ENCODE measurements at places on chromosomes 4 and X.

GRCh38 chr4:169410839-169411770 is 140.3 kb upstream of the SH3RF1 start:
- DNase-seq: peak; percentile 34

GRCh38 chr4:162506253-162506652 is 342.5 kb upstream of the FSTL5 start:
- DNase-seq: no peak

DNA sequence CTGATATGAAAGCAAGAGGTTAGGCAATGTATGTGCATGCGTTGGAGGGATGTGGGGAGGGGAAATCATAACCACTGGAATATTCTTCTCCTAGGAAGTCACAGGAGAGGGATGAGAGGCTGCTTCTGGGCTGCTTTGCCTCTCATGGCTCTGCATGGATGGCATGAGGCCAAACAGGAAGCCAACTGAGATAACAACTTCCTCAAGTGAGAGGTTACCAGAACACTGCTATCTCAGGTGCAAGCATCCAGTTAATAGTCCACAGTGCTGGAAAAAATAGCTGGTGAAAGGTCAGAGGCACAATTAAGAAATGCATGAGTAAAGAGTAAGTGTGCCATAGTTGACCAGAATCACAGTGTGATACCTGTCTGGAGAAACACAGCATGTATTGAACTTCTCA is 113.3 kb downstream of the ELOVL6 start:
- DNase-seq: no peak

- DNase-seq: no peak
Measured at GRCh38 chr4:141140391-141141200, 7.3 kb upstream of the RNF150 start.

DNA sequence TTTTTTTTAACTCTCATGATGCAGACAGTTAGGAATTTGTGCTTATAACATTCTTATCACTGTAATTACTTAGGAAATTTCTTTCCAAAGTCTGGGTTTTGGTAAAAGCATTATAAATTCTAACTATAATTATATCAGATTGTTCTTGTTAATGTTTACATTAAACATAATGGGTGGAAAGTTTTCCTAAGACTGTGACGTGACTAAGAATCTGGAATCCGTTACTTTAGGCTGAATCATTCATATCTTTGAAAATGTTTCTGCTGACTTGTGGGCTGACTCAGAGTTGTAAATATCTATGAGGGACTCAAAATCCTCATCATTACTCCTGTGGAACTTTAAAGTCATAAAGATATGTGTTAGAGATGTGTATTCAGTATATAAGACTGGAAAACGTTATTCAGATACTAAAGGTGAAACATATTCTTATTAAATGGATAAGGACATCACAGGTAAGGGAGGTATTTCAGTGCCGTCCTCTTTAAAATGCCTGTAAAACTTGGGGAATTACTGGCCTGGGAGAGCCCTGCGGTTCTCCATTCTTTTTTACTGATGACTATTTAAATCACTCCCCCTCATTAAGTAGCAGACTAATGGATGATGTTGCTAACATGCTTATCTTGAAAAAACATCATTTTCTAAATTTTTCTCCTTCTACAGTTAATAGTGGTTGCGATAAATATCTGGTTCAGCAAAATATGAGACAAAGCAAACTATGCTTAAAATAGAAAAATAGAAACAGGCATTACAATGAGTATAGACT is 159.0 kb downstream of the DCLK2 start:
- DNase-seq: no peak

- no peak for DNase-seq
Measured at GRCh38 chrX:119625843-119626242, 19.6 kb upstream of the NKRF start.

DNA sequence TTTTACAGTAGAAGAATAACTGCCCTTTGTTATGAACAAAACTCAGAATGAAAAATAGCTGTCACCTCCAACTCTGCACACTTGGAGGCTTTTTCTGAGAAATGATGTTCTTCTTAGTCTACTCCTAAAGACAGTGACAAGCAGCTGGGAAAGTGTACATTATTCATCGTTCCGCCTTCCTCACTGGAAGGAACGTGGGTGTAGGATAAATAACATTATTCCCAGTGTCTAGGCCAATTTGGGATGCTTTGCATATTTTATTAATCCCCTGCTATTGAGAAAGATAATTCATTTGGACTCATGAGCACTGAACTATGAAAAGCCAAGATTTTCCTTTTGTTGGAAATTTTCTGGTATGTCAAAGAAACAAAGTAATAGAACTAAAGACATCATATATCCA is 87.8 kb downstream of the VCX2 start:
- DNase-seq: no peak

GRCh38 chrX:105552395-105552794 is 269.9 kb upstream of the NRK start:
- DNase-seq: no peak

DNA sequence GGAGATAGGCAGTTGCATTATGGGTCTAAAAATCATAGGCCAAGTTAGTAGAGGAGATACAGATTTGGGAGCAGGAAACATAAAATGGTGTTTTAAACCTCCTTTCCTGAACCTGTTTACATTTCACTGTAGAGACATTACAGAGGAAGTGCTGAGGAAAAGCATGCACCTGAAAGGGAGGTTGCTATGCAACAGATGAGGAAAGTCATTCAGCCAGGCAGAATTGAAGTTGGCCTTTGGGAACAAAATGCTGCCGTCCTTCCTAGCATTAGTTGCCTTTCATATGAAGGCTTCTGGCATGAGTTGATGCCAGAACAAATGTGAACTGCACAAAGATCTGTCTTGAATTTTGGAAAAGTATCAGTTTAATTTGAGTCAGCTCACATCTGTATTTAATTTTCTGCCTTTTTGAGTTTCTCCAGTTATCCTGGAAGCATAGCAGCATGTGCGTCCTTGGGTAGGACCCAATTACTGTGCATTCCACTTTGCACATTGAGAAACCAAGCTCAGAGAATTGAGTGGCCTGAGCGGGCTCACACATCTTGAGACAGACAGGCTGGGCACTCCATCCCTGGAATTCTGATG is 38.2 kb downstream of the MAGED1 start:
- no peak for DNase-seq

GRCh38 chr4:172173206-172173605 is 360.0 kb downstream of the GALNTL6 start:
- DNase-seq: no peak

DNA sequence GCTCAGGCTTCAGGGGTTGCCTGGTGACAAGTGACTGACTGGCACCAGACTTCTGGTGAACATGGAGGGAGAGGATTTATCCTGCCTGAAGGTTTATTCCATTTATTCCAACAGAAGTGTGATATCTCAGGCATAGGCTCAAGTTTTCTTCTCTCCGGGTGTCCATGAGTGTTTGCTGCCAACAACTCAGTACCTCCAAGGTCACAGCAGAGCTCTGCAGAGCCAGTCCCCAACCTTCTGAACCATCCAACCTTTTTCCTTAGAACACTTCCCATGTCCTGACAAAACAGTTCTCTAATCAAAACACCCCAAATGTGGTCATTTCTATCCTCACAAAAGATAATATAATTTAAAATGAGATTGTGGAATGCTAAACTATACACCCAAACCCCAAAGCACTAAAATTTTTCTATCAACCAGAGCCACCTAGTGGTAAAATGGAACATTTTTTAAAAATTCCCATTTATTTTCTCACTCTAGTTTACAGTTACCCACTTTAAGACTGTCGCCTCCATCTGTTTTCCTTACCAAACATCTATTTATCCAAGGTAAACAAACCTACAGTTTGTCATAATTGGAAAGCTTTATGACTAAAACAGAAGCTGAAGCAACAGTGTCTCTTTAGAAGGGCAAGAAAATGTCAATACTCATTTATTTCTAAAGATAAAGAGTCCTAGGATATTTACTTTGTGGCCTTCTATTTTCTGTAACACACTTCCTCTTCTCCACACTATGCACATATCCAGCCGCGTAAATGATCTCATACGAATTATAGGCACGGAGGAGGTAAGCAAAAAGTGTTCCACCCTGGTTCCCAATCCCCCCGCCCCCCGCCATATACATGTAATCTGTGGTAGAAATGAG is 39.5 kb downstream of the TMEM154 start:
- DNase-seq: no peak

DNA sequence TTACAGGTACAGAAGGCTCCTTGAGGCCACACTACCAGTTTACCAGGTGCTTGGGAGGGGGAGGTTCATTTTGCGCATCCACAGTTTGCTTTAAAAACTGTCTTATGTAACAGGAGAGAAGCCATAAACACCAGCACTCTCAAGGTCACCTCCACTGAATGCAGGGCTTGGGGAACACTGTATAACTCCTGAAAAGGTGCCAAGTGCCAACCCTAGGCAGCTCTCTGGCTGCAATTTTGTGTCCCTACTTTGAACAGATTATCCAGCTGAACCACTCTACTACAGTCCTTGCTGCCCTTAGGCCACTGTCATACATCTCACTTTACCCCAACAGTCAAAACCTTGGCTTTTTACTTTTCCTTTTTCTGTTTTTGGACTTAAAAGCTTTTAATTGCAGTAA is 507.9 kb downstream of the SMARCA1 start:
- DNase-seq: no peak

DNA sequence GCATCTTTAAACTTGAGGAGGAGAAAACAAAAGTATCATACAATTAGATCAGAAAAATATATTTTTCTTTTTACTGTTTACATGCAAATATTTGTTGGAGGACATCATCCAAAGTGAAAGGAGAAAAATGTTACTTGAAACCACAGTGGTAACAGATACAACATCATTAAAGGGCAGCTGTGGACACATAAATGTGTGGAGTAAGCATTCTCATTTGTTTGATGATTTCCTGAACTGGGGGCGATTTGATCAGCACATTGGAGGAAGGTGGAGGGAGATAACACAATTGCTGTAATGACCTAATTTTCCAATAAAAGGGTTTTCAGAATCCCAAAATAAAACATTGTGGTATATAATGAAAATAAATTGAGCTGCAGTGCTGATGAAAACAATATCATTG is 314.5 kb upstream of the HS3ST1 start:
- DNase-seq: no peak

DNA sequence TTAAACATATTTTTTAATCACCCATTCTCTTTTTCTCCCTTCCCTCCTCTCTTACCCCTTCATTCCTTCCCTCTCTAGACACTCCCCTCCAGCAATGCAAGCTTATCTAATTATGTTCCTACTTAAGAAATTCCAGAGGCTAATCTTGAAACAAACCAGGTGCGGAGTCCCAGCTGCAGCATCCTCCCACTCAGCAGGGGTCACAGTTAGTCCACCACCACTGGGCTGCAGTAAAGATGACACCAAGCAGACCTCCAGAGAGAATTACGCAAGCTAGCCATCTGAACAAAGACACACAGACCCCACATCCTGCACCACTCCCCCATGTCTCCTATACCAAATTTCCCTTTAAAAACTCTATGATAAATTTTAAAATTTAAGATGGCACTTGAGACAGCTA is 13.9 kb upstream of the SEC24B start:
- DNase-seq: no peak

DNA sequence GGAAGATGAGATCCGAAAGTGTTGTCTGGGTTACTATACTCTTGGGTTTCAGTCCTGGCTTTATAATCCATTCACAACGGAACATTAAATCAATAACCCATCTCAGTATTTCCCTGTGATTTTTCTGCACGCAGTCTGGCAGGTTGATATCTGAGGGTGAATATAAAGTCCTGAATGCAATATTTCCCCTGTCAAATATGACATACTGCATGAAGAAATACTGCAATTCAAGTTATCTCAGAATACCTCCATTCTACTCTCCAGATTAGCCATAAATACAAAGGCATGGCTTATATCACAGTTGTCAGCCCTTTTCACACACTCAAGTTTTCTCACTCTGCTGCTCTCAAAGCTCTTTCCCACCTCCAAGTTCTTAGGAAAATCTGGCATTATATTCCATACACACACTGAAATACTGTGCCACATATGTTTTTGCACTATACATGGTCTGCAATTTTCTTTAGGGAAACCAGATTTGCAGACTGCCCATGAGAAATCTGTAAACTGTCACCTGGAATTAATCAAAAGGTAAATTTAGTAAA is 64.7 kb downstream of the WDFY3 start:
- DNase-seq: no peak

DNA sequence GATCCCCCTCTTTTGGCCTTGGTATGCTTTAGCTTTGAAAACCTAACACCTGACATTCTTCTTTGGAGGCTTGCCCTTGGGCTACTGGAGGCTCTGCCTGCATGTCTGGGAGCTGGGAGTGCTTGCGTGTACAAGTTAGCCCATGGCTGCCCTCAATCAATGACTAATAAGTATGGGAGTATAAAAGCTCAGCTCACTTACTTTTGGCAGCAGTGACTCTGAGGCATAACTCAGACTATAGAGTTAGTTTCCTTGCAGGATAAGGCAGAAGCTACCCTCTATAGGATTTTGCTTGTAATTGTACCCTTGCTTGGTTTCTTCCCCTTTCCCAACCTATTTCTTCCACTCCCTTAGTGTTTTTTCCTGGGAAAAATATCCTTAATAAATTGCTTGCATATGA is 247.9 kb downstream of the PPP1R2C start:
- DNase-seq: no peak

DNA sequence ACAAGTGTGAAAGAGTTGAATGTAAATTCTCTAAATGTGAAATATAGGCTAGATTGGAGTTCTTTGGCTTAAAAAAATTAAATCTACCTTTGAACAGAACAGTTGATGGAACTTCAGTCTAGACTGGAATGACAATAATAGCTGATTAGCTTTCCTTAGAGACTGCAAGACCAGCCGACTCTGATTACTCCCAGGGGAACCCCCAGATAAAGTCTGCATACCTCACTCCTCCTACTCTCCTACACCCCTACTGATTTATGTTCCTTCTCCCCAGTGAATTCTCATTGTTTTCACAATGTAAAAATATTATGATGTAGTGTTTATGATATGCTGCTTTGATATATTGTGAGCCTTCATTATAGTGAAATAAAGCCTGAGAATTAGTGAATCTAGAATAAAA is 241.3 kb downstream of the CFAP299 start:
- no peak for DNase-seq

- DNase-seq: no peak
Measured at GRCh38 chr4:154332681-154333421, 158.7 kb downstream of the DCHS2 start.

- DNase-seq: no peak
Measured at GRCh38 chr4:153383131-153383530, 38.6 kb downstream of the MND1 start.

GRCh38 chr4:176841711-176842112 is 49.0 kb upstream of the VEGFC start:
- no peak for DNase-seq

DNA sequence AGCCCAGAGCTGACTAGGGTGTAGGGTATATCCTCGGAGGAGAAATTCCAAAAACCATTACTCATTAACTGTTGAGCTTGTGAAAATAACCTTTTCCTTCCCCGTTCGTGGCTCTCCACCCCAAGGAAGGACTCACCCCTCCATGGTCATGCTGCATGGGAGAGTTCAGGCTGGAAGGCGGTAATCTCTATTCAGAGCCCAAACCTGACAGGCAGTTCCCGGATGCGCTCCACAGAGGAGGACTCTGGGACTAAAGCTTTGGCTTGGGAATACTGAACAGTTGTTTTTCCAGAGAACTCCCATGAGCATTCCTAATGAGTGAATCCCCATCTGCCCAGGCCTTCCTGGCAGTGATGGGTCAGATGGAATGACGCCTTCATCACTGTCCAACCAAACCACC is 125.4 kb downstream of the BCOR start:
- no peak for DNase-seq

GRCh38 chr4:142434519-142435224 is 411.4 kb downstream of the INPP4B start:
- no peak for DNase-seq
